ENCODE measurements at places on chromosomes 2 and 18. TPM values are rescaled to one million over a fixed set of nuclear protein-coding genes. Genes with fewer than 3 reads are reported as not detected.

The HOXD1 gene
- total RNA-seq: not detected

The CXCR1 gene
- total RNA-seq: not detected

The KYNU gene
- total RNA-seq: 0.75 TPM

The CIB4 gene
- total RNA-seq: not detected

The TGFA gene
- not detected for total RNA-seq

The MRPL44 gene
- total RNA-seq: 34.9 TPM

The HOXD10 gene
- total RNA-seq: not detected

The KIF5C gene
- total RNA-seq: 8.3 TPM

The DUSP28 gene
- total RNA-seq: 8.1 TPM

The FBLN7 gene
- total RNA-seq: 0.07 TPM

The CCDC68 gene
- not detected for total RNA-seq
